ENCODE measurements at places on chromosomes 6 and 20.
A peak's percentile ranks its signal among the peaks of the same experiment; 100 is the strongest.

- DNase-seq, result no peak
Observed at GRCh38 chr6:18533793-18534192, 146.6 kb downstream of the RNF144B start.

DNA sequence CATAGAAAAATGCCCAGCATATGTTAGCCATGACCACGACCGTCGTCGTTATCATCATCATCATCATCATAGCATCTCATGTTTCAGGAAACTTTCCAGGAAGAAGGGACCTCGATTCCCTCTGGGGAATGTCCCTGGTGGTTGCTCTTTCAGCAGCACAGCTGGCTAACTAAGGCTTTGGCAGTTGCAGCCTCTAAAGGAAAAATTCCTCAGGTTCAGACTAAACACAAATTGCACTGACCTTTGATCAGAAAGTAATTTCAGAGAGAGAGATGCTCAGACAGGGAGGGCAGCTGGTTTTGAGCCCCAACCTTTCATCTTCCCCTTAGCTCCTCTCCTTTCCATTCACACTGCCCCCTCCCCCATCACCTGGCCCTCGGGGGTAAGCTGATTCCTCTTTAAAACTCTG lies 5.6 kb upstream of the CFB start:
- peak; percentile 29 for DNase-seq

DNA sequence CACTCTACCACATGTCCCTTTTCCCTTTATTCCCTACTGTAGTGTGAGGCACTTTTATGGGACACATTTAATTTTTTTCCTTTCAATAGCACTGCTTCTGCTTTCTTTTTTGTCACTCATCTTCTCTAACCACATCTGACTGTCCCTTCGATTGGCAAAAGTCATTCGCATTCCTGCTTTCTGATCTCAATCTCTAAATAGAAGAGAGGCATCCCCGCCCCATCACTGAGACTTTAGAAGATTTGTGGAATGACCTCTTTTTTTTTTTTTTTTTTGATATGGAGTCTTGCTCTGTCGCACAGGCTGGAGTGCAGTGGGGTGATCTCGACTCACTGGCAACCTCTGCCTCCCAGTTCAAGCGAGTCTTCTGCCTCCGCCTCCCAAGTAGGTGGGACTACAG lies 9.1 kb downstream of the ZNF292 start:
- DNase-seq, result no peak

- peak; percentile 45 for DNase-seq
Observed at GRCh38 chr6:135423649-135424128, 73.9 kb downstream of the AHI1 start.

DNA sequence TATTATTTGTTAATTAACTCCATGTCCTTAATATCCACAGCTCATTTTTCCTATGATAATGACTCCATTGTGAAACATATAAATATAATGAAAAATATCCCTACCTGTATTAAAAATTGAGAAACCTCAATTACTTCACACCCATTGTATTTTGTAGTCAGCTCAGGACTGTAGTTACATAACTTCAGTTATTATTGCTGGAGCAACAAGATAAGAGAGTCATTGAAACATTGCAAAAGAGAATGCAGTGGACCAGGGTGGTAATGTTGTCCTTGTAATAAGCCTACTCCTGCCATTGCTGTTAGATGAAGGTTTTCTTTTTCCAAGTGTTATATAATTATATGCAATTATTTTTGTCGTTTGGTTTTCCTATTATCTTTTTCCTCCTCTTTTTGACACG lies 184.4 kb downstream of the PRL start:
- DNase-seq, result no peak

GRCh38 chr6:131636880-131637792 lies at the start of gene ENPP3:
Gene ENPP3, plus strand, starts transcription at chr6:131637302. Its CDS starts 83 bp downstream, at chr6:131637385.
- no peak for DNase-seq

DNA sequence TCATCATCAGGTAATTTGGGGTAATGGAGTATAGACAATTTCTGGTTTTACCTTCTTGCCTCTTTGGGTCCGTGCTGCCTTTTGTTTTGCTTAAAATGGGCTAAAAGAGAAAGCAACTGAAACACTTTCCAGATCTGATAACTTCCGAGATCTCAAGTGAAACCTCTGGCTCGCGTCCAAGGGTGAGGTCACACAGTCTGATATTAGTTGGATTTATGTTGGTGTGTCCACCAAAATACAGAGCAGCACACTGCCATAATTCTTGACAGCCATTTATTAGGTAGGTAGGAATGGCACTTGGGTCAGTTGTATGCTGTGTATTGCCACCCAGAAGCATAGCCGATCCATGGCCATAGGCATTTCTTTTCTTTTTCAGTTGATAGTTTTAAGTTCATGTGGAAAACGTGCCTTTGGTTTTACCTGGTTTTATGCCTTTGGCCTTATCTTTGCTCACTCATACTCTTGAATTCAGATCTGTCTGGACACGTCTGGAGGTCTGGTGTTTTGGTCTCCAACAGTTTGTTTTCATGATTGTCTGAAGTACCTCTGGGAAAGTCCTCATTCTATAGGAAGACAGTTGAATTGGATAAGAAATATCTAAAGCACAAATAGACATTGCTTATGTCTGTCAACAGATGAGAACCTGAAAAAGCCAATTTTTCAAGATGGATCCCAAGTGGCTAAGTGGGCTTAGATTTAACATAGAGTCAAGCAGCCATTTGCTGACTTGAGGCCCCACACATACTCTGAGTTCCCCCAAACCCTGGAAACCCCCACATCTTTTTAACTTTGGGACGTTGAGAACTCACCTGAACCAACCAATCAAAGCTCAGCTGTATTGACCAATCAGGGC lies 320.8 kb downstream of the SOX4 start:
- DNase-seq, result no peak

- no peak for DNase-seq
Observed at GRCh38 chr6:111718326-111718725, 112.6 kb upstream of the TRAF3IP2 start.

GRCh38 chr20:9581509-9581908 lies 67.1 kb downstream of the LAMP5 start:
- no peak for DNase-seq

DNA sequence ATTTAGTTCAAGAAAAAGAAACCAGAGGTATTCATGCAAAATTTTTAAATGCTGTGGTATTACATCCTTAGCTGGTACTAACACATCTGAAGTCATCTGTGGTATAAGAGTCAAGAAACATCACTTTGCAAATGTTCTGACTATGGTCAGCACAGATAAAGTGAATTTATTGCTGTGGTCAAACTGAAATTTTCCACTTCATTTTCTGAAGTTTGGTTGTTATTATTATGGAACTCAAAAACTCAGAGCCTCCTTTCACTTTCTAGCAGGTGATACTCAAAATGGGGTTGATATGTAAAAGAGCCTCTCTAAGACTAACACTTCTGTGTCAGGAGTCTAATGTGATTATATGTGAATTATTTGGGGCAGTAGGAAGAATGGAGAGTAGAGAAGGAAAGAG lies 257.8 kb downstream of the RNGTT start:
- no peak for DNase-seq

DNA sequence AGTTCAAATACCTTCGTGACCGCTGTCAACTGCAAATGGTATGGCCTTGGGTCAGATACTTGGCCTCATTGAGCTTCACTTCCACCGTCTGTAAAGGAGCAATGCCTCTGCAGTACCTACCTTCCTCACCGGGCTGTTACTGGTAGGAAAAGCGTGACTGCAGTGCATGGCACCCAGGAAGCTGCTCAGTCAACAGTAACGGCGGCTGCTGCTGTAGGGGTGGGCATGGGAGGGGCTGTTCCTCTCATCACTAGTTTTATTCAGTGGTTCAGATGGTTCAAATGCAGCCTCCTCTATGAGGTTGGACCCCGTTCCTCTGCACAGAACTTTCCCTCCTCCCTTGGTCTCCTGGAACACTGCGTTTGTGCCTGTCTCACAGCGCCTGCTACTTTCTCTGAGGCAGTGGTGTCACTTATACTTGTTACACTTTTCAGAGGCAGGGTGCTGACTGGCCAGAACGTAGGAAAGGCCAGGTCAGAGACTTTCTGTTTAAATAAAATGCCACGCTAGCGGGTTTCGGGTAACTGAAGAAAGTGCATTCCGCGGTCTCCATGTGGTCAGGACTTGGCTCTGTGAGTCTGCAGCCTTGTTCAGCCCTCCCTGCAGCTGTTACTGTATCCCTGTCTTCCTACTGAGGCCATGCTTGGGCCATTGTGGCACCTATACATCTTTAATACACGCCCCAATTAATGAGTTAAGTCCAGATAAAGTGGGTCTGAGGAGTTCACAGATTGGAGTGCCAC lies 279.6 kb downstream of the NRN1 start:
- peak; percentile 32 for DNase-seq

DNA sequence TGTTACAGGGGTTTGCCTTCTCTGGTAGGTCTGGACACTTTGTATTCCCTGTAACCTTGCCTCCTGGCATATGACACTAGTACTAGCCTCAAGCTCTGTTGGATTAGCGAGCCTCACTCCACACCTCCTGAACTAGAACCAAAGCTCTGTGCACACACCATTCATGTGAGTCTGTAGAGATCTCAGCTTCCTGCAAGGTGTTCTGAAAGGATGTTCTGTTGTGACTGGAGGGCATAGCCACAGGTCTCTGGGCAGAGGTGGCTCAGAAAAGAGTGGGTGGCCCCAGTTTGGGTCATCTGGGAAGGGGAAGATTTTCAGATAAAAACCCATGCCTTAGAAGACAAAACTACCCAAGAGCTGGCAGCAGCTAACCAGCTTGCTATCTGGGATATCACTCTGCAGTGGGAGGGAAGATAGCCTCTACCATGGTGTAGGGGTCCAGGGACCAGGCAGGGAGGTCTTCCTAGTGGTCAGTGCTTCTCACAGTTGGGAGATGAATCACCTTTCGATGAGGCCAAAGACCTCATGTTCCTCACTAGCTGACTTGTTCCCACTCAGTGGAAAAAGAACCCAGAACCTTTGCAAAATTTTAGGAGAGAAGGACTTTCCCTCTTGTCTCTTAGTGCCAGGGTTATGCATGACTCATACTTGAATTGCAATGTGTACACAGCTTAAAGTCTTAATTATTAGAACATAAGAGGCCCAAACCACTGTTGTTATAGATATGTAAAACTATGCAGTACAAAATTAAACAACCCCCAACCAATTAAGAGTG lies 41.4 kb downstream of the HLA-F start:
- DNase-seq, result no peak

Data from fibroblast of skin of abdomen (primary cell).